Stimulated activated CD4-positive, alpha-beta T cell treated with anti-CD3 and anti-CD28 coated beads, Interleukin-1b, Interleukin-23, amount 100 ng/mL, for 4 hours (primary cell): ENCODE measurements at places on chromosomes 4 and X.

DNA sequence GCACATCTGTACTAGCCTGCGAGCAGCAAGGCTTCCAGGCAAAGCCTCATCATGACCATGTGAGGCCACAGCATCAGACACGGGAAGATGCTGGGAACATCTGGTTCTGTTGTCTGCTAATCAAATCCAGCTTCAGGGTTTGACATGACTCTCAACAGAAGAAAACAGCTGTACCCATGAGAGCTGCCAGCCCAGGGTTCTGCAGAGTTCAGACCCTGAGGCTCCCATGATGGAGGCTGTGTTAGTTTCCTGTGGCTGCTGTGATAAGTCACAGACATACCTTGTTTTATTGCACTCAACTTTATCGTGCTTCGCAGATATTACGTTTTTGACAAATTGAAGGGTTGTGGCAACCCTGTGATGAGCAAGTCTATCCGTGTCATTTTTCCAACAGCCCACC, 37.5 kb downstream of the JAKMIP1 start:
- DNase-seq: no peak

- no peak for DNase-seq
These were observed 40.3 kb upstream of the TFDP3 start for GRCh38 chrX:133258481-133258880.

DNA sequence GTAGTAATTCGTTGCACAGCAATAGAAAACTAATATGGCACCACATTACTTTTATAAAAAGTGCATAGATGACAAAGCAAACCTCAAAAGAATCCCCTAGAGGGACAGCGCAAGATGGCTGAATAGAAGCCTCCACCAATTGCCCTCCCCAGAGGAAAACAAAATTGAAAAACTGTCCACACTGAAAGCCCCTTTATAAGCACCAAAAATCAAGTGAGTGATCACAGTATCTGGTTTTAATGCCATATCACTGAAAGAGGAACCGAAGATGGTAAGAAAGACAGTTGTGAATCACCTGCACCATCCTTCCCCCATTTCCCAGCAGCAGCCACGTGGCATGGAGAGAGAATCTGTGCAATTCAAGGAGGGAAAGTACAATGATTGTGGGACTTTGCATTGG, 522.2 kb downstream of the GLUD2 start:
- no peak for DNase-seq

- no peak for DNase-seq
These were observed 43.1 kb downstream of the BTC start for GRCh38 chr4:74751247-74751646.

- no peak for DNase-seq
These were observed 15.8 kb downstream of the USP11 start for GRCh38 chrX:47248576-47248975.

- DNase-seq: no peak
These were observed 545.7 kb upstream of the PABPC4L start for GRCh38 chr4:134747108-134747805.

DNA sequence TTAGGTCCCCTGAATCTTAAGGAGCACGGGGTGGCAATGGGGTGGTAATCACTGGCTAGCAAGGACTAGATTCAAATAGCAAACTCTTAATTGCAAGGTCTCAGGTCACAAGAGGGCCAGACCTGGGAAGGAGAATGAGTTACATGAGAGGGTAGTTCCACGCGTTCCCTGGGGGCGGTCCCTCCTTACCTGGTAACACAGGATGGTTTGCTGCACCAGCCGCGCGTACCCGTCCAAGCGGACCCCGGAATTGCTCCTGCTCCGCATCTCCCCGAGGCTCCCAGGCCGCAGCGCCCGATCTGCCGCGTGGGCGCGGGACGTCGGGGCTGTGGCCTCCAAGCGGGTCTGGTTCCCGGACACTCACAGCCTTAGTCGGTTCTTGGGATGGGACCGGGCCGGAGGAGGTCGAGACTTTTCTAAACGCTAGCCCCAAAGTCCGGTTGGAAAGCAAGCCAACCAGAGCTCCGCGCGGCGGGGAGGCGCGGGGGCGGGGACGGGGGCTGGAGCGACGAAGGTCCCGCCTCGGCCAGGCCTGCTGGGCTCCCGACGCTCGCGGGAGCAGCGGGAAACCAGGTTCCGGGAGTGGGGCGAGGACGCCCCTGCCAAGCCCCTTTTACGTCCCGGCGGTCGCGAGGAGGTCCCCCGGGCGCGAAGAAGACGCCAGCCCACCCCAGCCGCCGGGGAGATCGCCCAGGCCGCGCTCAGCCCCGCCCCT, at the start of gene PHKA2:
Gene PHKA2 (minus strand): TSS at position 449 of the 715 bp plus-strand sequence. CDS start 182 bp downstream, at position 267.
- peak; percentile 1 for DNase-seq

DNA sequence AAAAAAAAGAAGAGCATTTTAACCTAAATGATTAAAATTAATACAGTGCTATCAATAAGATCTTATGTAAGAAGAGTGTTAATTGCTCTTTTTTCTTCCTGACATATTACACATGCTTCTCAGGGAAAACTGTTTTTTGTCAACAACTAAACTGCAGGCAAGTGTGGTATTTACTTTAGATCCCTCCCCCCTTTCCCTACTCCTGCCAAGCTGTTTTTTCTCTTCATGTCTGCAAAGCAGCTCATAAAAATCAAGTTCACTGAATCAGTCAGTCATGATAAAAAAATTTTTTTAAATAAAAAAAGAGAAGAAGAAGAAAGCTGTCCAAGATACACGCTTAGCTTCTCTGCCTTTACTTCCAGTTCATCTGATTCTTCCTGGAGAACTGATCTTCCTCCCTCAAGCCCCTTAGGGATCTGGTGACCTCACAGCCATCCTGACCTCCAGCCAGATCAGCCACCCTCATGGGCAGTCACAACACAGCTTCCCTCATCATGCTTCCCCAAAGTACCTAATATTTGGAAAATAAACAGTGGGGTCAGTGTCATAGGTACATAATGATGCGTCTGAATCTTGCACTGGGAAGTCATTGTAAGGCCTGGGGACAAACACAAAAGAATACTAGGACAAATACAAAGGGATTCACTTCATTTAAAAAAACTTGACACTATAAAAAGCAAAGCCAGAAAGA, 87.0 kb downstream of the ZNF827 start:
- DNase-seq: no peak

DNA sequence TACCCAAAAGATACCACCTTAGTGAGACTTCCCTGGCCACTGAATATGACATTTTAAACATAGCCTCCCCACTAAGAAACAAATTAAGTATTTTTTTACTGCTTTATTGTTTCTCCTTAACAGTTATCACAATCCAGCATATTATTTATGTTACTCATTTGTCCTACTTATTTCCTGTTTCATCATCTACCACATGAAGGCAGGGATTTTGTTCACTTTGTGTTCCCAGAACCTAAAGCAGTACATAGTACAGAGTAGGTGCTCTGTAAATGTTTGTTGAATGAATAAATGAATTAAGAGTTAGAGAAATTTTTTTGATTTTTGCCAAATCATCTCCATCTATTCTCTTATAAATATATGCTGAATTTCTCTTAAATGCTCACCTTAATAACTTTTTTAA, 318.4 kb upstream of the GIMD1 start:
- DNase-seq: no peak

GRCh38 chrX:22063284-22063683, 31.2 kb downstream of the PHEX start:
- peak; percentile 10 for DNase-seq

DNA sequence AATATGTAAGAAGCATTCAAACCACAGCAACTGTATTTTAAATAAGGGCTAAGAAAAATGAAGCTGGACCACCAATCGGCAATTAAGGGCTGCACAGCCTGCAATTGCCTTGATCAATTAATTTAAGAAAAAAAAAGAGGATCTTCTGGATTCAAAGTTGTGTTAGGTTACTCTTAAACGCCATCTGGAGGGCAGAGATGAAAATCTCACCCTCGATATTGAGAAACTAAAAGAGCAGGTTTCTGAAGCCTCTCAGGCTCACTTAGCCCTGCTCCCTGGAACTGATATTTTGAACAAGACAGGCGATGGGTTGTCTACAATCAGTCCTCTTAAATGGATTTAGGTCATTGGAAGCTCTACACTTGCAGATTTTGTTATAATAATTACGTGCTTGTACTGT, 579.4 kb downstream of the GRXCR1 start:
- no peak for DNase-seq

DNA sequence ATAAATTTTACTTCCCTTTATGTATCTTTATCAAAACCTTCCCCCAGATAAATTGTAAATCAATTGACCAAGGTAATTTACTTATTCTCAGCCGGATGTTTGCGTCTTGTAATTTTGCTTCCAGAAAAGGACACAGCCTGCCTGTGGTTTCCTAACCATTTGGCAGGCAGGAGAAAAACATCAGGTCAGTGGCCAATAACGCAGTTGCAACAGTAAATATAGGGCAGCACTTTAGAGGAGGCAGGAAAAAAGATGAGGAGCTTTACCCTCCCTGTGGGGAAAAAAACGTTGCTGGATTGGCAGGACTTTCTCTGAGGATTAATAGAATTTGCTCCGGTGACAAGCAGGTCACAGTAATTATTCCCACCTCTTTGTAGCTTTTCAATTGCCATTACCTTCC, 2618.1 kb downstream of the ARAP2 start:
- DNase-seq: no peak
